ENCODE measurements at places on chromosomes 5 and 9. TPM values are rescaled to one million over a fixed set of nuclear protein-coding genes. Genes with fewer than 3 reads are reported as not detected.

DNA sequence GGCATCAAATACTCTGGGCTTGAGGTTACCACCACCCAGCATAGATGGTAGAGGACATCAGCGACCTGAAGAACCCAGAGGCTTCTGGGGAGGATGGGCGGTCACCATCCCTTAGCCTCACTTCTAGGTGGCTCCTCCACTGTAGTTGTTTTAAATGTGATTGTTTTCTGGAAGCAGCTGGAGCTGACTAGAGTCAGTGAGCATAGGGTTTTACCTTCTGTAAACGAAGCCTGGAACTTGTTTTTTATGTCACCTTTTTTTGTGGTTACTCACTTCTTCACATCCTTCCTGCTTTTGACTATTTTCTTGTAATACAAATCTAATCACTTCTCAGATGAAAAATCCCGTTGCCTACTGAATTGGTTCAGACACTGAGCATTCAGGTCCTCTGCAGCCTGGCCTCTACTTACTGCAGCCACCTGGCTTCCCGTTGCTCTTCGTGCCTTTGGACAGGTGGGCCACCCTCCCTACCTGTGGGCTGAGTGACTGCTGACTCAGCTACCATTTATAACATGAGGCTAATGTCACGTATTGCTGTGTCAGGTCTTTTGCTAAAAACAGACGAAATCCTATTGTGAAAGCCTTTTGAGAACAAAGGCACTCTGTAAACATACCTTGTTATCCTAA is 167.8 kb downstream of the MAN2A1 start:
- peaks cover 3% of the 10 kb centered on the region for H3K4me1 ChIP-seq
- DNase-seq, result no peak
- peaks cover 3% of the 10 kb centered on the region for H3K27me3 ChIP-seq
- no peak overlapping the region for H3K27ac ChIP-seq

- DNase-seq, result peak; percentile 2
- peaks cover 2% of the 10 kb centered on the region for H3K27me3 ChIP-seq
- H3K27ac ChIP-seq, result no peak overlapping the region
- H3K4me3 ChIP-seq, result no peak overlapping the region
- peaks cover 5% of the 10 kb centered on the region for H3K36me3 ChIP-seq
- no peaks in the 10 kb centered on the region for H3K4me1 ChIP-seq
Measured at GRCh38 chr5:180606215-180606785, 15.0 kb upstream of the SCGB3A1 start.

- H3K27me3 ChIP-seq, result peaks cover 6% of the 10 kb centered on the region
- H3K27ac ChIP-seq, result no peak overlapping the region
- peaks cover 4% of the 10 kb centered on the region for H3K36me3 ChIP-seq
- DNase-seq, result no peak
- no peak overlapping the region for H3K4me3 ChIP-seq
- H3K4me1 ChIP-seq, result peaks cover 21% of the 10 kb centered on the region
Measured at GRCh38 chr9:93505541-93506132, 52.3 kb upstream of the FAM120AOS start.

SH3TC2 gene
- 0.25 TPM for total RNA-seq

DNA sequence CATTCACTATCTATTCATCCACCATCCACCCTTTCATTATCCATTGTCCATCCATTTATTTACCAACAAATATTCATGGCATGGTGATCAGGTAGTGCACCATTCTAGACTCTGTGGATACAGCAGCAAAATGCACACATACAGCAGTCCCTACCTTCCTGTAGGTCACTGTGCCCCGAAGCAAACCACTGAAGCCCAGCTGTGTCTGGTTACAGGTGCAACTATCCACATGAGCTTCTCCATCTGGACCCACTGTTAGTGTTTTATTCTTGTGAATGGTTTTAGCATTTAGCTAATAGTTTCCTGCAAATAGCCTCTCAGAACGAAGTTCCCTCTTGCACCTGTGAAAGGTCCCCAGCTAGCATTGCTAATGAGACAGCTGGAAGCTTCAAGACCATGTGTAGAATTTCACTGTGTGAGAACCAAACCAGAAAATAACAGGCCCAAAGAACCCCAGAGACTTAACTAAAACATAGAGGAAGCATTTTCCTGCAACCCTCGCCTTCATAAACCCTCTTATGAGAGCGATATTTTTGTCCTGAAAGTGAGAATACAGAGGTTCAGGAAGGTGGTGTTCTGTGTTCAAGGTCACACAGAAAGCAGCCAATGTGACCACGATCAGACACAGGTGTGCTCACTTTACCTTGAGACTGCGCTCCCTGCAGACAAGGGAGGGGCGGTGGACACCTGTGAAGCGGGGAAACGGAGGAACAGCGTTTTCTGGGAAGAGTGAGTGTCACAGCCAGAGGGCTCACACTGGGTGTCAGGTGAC is 18.5 kb downstream of the PAEP start:
- H3K4me3 ChIP-seq, result no peak overlapping the region
- H3K27me3 ChIP-seq, result peaks cover 1% of the 10 kb centered on the region
- DNase-seq, result no peak
- H3K4me1 ChIP-seq, result no peaks in the 10 kb centered on the region

SAPCD2 gene
- total RNA-seq, result 13.5 TPM

DNA sequence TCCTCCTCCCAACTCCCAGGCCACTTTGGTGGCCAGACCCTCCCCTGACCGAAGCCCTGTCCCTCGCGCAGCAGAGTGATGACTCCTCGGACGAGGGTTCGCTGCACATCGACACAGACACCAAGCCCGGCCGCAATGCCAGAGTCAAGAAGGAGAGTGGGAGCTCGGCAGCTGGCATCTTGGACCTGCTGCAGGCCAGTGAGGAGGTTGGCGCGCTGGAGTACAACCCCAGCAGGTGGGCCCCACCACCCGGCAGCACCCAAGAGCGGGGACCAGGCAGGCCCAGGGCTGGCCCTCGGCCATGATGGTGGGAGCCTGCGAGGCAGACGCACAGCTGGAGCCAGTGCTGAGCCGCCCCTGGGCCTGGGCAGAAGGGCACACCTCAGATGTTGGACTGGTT is 90.6 kb downstream of the PHF2 start:
- no peak overlapping the region for H3K27ac ChIP-seq
- H3K4me1 ChIP-seq, result peaks cover 6% of the 10 kb centered on the region
- no peaks in the 10 kb centered on the region for H3K36me3 ChIP-seq
- peaks cover 4% of the 10 kb centered on the region for H3K27me3 ChIP-seq
- DNase-seq, result peak; percentile 11

KCNMB1 gene
- total RNA-seq, result 0.29 TPM

- H3K36me3 ChIP-seq, result peaks cover 4% of the 10 kb centered on the region
- H3K27me3 ChIP-seq, result no peaks in the 10 kb centered on the region
- H3K4me3 ChIP-seq, result no peak overlapping the region
- peaks cover 2% of the 10 kb centered on the region for H3K4me1 ChIP-seq
Measured at GRCh38 chr9:28289746-28290145, 716.5 kb upstream of the C9orf72 start.

DNA sequence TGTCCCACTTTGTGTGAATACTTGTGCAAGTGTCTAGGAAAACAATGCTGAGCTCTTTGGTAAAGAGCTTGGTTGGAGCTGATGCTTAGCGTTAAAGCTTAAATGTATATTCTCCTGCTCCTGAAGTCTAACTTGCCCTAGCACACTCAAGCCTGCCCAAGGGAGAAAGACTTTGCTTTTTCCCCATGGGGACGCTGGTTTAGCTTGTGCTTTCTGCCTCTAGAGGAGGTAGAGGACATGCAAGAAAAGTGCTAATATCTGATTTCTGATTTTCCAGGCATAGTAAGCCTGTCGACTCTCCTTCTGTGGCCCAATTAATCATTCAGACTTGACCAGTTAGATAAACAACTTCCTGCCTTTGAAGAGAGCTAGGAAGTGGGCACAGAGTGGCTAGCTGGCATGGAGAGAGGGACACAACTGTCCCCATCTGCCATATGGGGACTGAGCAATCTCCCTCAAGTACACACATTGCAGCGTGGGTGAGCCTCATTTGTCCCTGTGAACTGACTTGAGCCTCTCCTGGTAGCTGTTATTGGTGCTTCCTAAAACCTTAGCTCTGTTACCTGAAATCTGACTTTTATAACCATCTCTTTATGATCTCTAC is 348.4 kb downstream of the BRINP1 start:
- no peak overlapping the region for H3K4me3 ChIP-seq
- DNase-seq, result no peak
- peaks cover 8% of the 10 kb centered on the region for H3K4me1 ChIP-seq
- peaks cover 3% of the 10 kb centered on the region for H3K27me3 ChIP-seq
- H3K36me3 ChIP-seq, result no peaks in the 10 kb centered on the region

- DNase-seq, result no peak
- H3K4me3 ChIP-seq, result no peak overlapping the region
- no peak overlapping the region for H3K27ac ChIP-seq
- H3K4me1 ChIP-seq, result peaks cover 12% of the 10 kb centered on the region
- H3K27me3 ChIP-seq, result peaks cover 2% of the 10 kb centered on the region
Measured at GRCh38 chr9:136916330-136917184, 28.0 kb downstream of the FBXW5 start.

WASHC1 gene
- 22.2 TPM for total RNA-seq

PTGDS gene
- total RNA-seq, result not detected

GRCh38 chr5:108670591-108671289 is 77.0 kb upstream of the FER start:
- peaks cover 6% of the 10 kb centered on the region for H3K4me1 ChIP-seq
- H3K4me3 ChIP-seq, result no peak overlapping the region
- H3K27ac ChIP-seq, result no peak overlapping the region
